Endodermal cell (in vitro differentiated cells): ENCODE measurements at places on chromosomes 6 and 20.

- no peak for DNase-seq
Observed at GRCh38 chr6:10884245-10884972, 2.4 kb upstream of the SYCP2L start.

GRCh38 chr6:30990422-30991086 lies 7.0 kb downstream of the MUC21 start:
- no peak for DNase-seq

GRCh38 chr6:139448051-139448649 lies 73.7 kb upstream of the CITED2 start:
- no peak for DNase-seq

- no peak for DNase-seq
Observed at GRCh38 chr6:46528961-46529750, 37.9 kb upstream of the RCAN2 start.

GRCh38 chr20:18999086-18999485 lies 185.5 kb downstream of the SCP2D1 start:
- DNase-seq: no peak
